ENCODE measurements at places on chromosomes 7 and 10.

DNA sequence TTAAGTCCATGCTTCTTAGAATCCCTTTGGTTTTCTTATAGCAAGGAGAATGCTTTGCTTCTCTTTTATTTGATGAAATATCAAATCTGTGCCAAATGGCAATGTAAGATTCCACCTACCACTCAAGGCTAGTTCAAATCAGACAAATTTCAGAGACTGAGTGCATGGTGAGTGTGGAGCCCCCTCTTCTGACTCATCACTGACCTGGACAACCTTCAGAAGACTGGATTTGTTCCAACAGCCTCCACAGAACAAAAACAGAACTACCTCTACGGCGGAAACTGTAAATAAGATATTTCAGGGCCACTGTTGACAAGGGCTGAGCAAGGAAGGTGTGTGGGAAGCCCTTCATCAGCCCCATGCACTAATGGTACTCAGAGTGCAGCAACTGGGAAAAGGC, 21.1 kb downstream of the NCAPG2 start:
- DNase-seq, result no peak

- peak; percentile 59 for DNase-seq
These were observed 315.7 kb downstream of the TNS3 start for GRCh38 chr7:47266131-47266706.

- DNase-seq, result no peak
These were observed 11.9 kb downstream of the CHST3 start for GRCh38 chr10:71975871-71976725.

DNA sequence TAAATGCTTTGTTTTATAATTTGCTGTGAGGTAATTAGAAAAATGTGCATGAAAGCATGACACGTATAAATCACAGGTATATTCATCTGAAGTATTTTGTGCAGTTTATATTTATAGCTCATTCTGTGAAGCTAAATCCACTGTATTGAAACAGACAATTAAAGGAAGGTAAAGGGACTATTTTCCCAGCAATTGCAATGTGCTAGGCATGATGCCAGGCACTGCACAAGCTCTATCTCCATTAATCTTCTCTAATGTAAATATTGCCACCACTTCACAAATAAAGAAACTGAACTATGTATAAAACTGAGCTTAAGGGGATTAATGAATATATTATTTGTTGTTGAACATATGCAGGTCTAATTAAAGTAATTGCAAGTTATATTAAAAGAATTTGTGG, 1012.5 kb downstream of the NRG3 start:
- no peak for DNase-seq

DNA sequence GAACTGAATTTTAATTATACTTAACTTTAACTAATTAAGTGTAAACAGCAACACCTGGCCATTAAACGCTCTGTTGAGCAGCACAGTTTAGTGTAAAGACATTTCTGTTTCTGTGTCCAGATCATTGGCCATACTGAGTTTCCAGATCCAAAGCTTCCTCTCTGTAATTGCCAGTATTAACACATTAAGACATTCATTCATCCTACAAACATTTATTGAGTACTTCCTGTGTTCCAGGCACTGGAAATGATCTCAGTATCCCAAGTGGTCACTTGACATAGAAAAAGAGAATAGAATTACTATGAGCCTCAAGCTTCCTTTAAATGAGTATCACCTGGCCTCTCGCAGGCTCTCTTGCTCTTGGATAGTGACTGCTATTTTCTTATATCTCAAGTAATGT, 618.1 kb downstream of the SORCS3 start:
- no peak for DNase-seq

DNA sequence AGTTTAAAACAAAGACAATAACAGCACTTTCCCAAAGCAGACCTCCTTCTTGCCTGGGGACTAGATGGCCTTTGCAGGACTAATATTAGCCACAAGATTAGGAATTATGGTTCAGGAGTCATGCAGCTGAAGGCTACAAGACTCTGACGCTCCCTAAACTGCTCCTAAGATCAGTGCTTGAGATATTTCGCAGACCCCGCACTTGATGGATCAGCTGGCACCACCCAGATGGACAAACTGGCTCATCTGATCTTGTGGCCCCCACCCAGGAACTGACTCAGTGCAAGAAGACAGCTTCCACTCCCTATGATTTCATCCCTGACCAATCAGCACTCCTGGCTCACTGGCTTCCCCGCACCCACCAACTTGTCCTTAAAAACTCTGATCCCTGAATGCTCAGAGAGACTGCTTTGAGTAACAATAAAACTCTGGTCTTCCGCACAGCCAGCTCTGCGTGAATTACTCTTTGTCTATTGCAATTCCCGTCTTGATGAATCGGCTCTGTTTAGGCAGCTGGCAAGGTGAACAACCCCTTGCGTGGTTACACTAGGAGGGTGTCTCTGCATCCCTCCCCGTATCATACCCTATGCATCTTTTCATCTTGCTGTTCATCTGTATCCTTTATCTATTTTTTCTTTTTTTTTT, 26.9 kb upstream of the NRBF2 start:
- no peak for DNase-seq

Measured in activated naive CD8-positive, alpha-beta T cell treated with anti-CD3 and anti-CD28 coated beads, Interleukin-2, amount 10 ng/mL, durations not matched to agents 7 days and 5 days (primary cell).